Activated effector memory CD4-positive, alpha-beta T cell treated with anti-CD3 and anti-CD28 coated beads, Interleukin-2, amount 50 U/mL, for 16 hours (primary cell): ENCODE measurements at places on chromosomes 1 and 21.

GRCh38 chr1:23916209-23917131 is 3.3 kb upstream of the CNR2 start:
- no peak for DNase-seq

- DNase-seq: no peak
Measured at GRCh38 chr1:150791585-150791984, 16.5 kb downstream of the CTSK start.

GRCh38 chr1:219460896-219461815 is 151.7 kb downstream of the ZC3H11B start:
- no peak for DNase-seq

DNA sequence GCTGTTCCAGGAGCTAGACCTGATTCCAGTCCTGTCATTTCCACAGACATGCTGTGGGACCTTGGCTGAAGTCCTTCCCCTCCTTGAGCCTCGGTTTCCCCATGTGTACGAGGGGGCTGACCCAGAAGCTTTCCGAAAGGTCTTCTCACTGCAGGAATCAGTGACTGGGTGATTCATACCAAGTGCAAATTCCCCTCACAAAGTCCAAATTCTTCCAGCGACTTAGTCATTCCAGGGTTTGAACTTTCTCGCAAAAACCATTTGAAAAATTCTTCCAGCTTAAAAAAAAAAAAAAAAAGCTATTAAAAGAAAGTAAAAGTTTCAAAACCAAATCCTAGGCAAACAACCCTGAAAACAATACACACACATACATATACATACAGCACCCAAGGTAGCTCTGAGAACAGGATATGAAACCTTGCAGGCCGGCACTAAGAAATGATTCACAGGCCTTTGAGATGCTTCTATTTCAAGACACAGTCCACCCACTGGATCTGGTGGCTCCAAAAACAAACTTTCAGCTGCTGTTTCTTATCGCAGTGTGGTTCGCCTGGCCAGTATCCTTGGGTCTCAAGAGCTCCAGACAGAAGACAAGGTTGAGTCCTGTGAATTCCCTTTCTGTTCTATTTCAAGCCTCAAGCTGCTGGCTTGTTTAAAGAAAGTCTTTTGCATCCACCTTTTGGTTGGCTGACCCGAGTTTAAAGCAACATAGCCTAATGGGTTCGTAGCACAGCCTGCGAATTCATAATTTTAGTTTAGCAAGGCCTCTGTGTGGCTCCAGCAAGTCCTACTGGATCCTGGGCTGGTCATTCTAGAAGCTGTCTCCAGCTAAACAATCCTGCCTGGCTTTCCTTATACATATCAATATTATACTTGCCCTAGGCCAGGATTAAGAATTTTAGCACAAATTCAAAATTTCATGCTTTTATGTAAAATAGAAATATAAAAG is 18.0 kb upstream of the ID3 start:
- DNase-seq: peak; percentile 71

DNA sequence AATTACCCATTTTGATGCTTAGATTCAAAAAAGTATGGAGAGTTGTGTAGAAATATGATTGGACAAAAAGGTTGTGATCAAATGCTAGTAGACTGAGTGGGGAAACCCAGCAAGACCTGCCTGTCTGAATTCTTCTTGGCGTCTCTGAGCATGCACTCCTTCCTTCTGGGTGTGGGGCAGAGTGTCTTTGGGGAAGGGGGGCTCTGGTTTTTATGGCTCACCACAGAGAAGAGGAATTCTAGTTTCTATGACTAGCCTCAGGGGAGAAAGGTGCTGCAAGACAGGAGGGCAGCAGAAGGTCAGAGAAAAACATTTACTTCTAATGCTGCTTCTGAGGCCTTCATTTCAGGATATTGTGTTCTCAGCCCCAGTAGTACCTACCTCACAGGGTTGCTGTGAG is 33.9 kb upstream of the PIGC start:
- no peak for DNase-seq

- no peak for DNase-seq
Measured at GRCh38 chr21:32889596-32889995, 118.0 kb upstream of the PAXBP1 start.

GRCh38 chr1:204841798-204842197 is 28.9 kb upstream of the NFASC start:
- DNase-seq: no peak

- DNase-seq: no peak
Measured at GRCh38 chr1:93910305-93910704, 1.1 kb upstream of the GCLM start.

DNA sequence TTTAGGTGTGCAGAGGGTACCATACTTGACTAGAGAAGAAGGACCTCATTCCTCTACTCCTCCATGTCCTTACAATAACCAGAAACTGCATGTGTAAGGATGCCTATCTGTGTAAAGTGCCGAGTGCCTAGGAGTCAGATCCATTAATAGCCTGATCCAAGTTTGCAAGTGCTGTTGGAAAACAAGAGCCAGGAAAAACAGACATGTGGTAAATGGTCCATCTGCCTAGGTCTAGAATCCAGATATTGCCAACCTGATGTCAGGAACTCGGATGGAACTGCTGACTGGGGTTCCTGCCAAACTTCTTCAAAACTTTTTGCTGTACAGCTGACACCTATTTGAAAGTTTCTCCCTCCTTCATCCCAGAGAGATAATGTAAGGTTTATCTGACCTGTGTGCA is 239.4 kb upstream of the CAMK1G start:
- no peak for DNase-seq

DNA sequence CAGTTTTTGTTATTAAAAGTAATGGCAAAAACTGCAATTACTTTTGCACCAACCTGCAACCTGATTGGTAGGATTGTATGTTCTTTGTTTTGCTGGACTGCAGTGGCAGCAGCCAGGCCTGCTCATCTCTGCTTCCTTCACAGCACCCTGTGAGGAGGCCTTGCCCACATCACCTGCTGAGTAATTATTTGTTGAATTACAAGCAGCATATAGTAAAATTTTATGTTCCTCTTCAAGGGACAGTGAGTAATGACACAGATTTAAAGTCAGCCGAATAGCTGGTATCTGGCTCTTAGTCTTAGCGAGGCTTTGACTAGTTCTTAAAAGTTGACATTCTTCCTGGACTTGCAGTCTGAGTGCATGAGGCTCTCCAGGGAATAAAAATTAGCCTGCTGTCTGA is 435.1 kb downstream of the PRDM2 start:
- no peak for DNase-seq

GRCh38 chr1:114154963-114155322 is 1.3 kb upstream of the SYT6 start:
- no peak for DNase-seq

DNA sequence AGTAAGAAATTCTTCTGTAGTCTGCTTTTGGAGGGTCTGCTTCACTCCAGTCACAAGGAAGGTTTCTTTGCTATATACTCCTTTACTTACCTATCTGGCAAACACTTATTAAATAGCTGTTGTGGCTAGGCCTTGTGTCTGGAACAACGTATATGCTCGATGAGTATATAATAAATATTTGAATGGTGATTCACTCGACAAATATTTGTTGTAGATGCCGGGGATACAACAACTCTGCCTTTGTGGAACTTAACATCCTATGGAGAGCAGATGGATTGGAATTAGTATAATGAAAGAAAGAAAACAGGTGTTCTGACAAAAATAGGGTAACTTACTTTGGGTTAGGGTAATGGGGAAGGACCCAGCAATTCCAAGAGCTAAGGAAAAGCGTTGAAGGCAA is 31.1 kb downstream of the KPNA6 start:
- no peak for DNase-seq

DNA sequence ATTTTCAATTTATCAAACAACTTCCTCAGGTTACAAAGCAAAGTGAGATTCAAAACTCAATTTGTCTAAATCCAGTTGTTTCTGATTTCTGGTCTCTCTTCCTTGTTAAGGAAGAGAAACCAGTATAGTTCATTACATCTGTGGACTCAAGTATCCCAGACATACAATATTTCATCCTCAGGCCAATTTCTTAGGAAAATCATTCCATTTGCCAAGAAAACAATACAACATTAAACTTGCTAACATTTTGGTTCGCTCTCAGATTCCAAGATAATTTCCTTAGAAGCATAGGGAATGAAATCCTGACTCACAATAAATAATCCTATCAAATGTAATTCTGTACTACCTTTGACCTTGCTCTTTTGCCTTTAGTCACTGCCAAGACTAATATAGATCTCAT is 11.2 kb upstream of the TTLL7 start:
- no peak for DNase-seq

DNA sequence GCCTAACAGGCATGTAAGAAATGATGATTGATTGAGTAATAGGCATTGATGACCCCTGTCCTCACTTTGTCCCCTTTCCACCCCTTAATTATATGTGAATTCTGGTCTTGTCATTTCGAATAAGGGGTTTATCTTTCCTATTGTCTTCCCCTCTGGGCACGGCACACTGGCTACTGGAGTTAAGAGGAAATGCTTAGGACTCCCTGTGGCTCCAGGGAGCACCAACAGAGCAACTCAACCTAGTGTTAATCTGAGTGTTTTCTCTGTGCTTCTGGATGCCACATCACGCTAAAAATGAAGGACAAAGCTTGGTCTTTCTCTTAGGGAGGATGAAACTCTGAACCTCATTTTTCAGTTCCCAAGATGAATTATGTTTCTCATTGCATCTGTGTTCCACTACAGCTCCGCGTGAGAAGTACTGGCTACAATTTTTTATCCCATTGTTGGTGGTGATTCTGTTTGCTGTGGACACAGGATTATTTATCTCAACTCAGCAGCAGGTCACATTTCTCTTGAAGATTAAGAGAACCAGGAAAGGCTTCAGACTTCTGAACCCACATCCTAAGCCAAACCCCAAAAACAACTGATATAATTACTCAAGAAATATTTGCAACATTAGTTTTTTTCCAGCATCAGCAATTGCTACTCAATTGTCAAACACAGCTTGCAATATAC is 5.3 kb downstream of the FCER1A start:
- DNase-seq: no peak

- peak; percentile 10 for DNase-seq
Measured at GRCh38 chr1:41752514-41753170, 166.1 kb downstream of the HIVEP3 start.

DNA sequence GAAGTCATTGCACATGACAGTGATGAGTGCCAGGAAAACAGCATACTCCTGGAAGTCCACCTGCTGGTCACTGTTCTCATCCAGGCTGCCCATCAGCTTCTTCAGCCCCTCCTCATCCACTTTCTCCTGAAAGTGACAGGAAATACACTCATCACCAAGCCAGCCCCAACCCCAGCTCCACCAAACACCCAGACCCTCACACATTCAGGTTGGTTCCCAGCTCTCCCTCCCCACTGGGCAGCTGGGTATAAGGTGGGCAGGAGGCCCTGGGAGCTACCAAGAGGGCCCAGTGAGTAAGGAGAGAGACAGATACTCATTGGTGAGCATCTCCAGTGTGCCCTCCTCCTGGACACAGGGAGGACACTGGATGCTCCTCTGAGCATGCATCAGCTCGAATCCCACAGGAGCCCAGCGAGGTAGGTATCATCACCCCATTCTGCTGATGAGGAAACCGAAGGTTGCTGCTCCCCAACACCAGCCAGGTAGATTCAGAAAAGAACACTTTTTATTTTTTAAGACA is 4.1 kb downstream of the S100A2 start:
- no peak for DNase-seq

DNA sequence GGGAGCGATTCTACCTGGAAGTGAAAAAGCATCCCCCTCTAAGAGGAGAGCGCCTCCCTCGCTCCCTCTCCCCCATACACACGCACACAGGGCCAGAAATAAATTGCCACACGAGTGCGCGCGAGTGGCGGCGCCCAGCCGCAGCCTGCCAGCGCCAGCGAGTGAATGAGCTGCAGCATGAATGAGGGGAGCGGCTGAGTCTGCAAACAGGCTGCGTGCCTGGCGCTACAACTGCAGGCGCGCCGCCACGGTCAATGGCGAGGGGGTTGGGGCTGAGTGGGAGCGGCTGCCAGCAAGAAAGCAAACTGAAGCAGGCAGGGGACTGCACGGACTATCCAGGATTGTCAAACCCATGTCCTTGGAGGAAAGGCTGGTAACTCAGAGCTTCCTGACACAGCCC is 2.2 kb downstream of the CAMK1G start:
- no peak for DNase-seq

DNA sequence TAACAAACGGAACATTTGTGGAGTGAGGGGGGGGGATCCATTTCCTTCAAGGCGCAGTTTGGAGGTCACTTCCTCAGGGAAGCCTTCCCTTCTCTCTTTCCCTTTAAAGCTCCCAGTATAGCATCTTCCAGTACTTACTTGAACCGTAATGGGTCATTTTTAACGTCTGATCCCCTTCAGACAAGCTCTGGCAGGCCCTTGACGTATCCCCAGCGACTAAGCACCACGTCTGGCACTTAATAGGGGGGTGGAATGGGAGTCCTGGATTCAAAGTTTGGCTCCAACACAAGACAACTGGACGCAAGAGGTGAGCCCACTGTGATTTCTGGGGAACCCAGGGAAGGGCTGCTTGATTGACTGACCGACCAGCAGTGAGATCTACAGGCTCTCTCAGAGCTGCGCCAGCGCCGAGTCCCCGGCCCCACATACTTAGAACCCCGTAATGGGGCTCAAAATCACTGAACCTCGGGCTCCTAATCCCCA is 441 bp downstream of the YARS1 start:
- no peak for DNase-seq

DNA sequence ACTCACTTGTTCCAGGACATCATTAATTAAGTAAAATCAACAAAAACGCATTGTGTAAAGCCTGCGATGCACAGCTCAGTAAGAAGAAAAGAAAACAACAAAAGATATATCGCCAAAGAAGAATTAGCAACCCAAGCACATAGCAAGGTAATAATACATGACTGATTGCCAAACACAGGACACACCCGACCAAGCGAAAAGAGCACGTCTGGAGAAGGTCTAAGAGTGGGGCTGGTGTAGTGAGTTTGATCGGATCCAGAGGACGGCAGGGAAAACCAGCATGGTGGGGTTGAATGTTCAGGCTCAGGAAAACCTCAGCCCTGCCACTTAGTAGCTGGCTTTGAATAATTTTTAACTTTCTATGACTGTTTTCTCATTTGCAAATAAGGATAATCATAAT is 69.8 kb downstream of the JAK1 start:
- DNase-seq: no peak

DNA sequence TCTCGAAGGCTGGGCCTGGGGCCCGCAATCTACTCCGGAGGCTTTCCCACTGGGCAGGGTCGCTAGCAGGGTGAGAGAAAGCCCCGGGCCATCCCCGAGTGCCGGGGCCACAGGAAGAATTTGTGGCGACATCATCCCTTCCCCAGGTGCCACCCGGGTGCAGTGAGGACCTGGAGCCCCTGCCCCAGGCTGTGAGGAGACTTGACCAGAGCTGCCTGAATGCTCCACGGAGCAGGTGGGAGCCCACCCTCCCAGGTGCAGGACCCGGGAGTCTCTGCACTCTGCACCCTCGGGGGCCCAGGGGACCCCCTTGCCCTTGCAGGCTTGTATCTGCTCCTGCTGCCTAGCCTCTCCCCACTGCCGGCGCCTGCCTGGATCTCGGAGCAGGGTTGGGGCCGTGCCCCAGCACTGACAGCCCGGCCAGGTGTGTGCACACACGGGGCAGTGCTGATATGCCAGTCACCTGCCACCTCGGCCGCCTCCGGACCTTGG is 67.5 kb upstream of the RGS7 start:
- no peak for DNase-seq
